NCI-H2081 (cell line): ENCODE measurements at places on chromosomes 6 and 20.
A peak's percentile ranks its signal among the peaks of the same experiment; 100 is the strongest.

- DNase-seq = no peak
Measured at GRCh38 chr6:128139519-128139918, 238.7 kb upstream of the THEMIS start.

- DNase-seq = no peak
Measured at GRCh38 chr20:4071178-4071693, 55.9 kb upstream of the RNF24 start.

DNA sequence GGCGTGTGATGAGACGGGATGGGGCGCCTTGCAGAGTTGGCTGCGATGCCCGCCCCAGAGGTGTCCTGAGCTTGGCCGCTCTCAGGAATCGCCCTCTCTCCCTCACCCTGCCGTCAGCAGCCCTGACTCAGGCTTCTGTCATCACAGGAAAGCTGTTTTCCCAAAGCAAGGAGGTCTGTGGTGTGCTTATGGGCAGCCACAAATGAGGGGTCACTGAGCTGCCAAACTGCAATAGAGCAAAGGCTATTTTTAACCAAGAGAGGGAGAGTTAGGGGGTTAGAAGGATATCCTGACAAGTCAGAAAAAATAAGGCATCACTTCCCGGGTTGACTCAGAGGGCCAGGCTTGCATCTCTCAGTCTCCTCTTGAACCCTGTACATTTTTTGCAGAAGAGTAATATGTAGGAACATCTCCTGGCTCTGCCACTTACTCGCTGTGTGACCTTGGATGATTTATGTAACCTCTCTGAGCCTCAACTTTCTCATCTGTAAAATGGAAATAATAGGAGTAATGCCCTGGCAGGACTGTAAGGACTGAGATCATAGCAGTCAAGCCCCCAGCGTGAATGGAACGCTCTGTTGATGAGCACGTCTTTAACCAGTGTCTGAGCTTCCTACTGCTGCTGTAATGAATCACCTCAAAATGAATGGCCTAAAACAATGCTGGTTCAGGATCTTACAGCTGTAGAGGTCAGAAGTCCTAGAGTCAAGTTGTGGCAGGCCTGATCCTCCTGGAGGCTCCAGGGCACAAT, 181.9 kb downstream of the NFATC2 start:
- DNase-seq = no peak

- no peak for DNase-seq
Measured at GRCh38 chr6:159104163-159104925, 59.6 kb upstream of the TAGAP start.

DNA sequence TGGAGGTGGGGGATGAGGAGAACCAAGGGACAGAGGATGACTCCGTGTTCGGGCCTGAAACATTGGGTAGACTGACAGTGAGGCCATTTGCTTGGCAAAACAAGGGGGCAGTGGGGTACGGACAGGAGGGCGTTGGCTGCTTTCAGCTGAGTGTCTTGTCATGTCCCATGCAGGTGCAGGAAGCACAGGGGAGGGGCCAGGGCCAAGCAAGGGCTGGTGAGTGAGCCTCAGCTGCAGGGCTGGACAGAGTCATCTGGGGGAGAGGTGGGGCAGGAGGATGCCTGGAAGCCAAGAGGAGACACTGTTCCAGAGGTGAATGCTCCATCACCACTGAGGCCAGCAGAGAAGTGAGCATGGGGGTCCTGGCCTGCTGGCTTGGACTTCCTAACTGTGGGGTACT, 78.4 kb downstream of the ERMARD start:
- DNase-seq = no peak

- DNase-seq = no peak
Measured at GRCh38 chr20:21182832-21183563, 57.1 kb downstream of the KIZ start.

DNA sequence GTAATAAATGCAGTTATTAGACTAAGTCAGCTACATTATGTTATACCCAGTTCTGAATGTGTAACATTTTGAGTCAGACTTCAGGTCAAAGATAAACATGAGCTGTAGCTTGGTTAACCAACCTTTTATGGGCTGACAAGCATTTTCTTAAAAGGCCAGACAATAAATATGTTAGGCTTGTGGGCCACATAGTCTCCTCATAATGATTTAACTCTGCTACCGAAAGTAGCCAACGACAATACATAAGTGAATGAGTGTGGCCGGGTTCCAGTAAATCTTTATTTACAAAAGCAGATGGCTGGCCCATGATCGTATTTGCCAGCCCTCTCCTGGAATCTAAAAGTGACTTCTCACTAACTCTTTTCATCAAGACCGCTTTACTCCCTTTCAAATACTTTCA, 49.9 kb downstream of the ATG5 start:
- DNase-seq = no peak

DNA sequence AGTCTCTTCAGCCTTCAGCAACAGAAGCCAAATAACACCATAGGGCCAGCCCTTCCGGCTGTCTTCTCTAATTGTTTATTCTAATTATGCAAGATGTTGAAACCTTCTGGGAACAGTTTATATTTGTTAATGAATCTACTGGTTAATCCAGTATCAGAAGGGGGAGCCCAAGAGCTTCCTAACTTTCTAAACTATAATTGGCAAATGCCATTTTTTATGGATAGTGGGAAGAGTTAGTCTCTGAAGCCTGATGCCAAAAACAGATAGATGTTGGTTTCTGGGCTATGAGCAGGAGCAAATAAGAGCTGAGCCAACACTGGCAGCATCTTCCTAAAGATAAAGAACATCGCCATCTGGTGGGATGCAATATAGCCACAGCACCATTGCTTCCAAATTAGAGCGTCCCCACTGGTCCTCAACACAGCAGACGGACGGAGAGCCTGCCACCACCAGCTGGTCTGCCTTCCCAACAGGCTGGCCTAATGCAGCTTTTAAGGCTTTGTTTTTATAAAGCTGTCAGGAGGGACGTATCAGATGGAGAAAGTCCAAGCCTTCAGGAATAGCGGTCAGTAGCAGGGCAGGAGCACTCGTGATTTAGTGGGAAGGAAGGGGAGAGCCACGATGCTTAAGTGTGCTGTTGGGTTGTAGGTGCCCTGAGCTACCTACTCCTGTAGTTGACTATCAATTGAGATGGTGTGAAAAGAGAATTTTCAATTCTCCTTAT, 118.8 kb downstream of the RALGAPA2 start:
- DNase-seq = peak; percentile 83

DNA sequence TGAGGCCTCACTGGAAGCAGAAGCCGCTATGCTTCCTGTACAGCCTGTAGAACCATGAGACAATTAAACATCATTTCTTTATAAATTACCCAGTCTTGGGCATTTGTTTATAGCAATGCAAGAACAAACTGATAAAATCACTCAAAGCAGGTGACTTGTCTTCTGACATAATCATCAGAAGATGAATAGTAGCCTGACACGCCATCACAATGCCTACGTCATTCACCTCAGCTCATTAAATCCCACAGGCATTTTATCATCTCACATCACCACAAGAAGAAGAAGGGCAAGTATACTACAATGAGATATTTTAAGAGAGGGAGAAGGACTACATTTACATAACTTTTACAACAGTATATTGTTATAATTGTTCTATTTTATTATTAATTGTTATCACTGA, 3.1 kb upstream of the CAP2 start:
- DNase-seq = no peak

GRCh38 chr6:155287762-155288161, 23.9 kb downstream of the CLDN20 start:
- peak; percentile 22 for DNase-seq

DNA sequence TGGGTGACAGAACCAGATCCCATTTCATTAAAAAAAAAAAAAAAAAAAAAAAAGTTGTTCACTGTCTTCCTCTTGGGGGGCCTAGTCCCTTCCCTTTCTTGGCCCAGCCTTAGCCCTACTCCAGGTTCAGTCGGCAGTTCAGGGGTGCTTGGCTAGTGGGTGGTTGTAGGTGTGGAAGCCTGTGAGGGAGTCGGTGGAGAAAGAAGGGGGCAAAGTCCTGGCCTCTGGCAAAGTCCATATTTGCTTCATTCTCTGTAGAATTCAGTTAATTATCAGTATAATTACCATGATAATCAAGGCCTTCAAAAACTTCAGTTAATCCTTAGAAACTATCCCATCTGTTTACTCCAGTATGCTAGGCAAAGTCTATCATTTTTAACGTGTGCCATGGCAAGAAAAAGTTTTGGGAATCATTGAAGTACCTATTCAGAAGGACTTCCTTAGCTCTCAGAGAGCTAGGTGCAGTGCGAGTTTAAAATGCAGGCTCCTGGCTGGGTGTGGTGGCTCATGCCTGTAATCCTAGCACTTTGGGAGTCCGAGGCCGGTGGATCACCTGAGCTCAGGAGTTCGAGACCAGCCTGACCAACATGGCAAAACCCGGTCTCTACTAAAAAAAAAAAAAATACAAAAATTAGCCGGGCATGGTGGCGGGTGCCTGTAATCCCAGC, 205.7 kb upstream of the ARG1 start:
- DNase-seq = no peak

GRCh38 chr6:103783329-103783728, 1076.4 kb downstream of the HACE1 start:
- DNase-seq = peak; percentile 50
